Muscle of arm (tissue), 14 donors: ENCODE measurements at places on chromosomes 13 and 19.

GRCh38 chr13:36436811-36437210 is 4.5 kb downstream of the CCNA1 start:
- no peak for DNase-seq

DNA sequence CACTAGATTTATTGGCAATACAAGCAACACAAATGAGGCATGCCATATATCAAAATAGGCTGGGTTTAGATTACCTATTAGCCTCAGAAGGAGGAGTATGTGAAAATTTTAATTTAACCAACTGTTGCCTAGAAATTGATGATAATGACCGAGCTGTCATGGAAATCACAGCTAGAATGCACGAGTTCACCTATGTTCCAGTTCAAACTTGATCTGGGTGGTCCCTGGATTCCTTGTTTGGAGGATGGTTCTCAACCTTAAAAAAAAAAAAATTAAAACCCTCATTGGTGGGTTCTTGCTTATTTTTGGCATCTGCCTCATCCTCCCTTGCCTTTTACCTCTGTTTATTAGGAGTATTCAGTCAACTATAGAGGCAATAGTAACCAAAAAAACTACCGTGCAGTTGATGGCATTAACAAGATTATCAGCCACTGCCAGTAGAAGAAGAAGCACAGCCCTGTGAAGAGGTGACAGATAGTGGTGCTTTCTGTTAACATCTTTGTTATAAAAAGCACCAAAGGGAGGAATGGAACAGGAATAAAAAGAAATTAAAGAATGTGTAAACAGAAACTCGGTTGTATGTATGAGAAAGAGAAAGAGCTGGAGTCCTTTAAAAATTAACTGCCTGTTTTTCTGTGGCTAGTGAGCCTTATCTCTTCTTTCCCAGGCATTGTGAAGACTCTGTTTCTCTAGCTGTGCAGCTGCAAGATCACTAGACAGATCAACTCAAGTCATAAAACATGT is 106.4 kb downstream of the ZNF429 start:
- DNase-seq = no peak

DNA sequence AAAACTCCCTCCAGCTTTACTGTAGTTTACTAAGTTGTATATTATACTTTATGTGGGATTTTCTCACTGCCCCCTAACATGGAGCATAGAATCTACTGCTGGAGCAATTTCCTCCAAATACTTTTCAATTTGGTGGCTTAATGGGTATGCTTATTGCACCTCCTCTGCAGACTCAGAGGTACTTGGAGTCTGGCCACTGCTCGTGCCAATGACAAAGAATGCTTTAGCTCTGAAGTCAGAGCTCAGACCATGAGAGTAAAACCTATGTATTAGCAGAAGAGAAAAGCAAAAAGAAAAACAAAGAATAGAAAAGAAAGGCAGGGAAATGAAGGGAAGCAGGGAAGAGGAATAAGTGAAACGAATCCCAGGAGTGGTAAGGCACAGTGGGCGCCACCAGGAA is 71.9 kb downstream of the SUCLA2 start:
- DNase-seq = no peak

- DNase-seq = no peak
Measured at GRCh38 chr13:97005625-97006262, 11.5 kb upstream of the OXGR1 start.
